CD4-positive, alpha-beta T cell treated with Interleukin-2 at 100 ng/mL for 4 hours (primary cell): ENCODE measurements at places on chromosomes 6 and 20.
A peak's percentile ranks its signal among the peaks of the same experiment; 100 is the strongest.

DNA sequence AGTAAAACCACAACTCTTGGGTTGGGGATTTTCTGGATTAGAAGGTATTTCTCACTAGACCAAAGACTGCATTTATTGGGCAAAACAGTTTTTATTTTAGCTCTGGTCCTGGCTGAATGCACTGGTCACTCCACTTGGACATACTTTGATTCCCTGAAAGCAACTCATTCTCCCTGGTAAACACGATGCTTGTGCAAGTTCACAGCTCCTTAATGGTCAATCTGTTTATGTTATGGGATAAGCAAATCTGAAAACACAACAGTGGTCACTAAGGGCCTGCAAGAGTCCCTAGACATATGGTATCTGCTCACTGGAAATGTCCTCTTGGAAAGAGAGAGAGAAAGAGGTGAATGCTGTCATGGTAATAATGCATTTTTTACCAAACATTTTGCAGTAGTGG lies 559.8 kb downstream of the CDH26 start:
- no peak for DNase-seq

GRCh38 chr6:112145080-112145573 lies 57.7 kb downstream of the FAM229B start:
- DNase-seq: no peak

- no peak for DNase-seq
Observed at GRCh38 chr6:35489995-35490791, 6.7 kb downstream of the TEAD3 start.

DNA sequence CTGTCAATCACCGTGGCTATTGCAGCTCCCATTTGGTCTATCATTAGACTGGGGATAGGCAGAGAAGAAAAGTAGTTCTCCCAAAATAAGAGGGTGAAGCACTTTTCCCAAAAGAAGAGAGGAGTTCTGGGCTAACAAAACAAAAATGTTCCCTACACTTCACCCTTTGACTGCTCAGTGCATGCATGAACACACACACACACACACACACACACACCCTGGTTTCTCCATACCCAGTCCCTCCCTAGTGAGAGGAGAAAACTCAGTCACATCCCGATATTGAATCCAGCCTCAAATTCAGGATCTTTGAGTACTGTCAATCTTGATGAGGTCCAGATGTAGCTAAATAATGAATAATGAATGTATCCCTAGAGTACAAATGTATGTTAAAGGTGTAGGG lies 4.6 kb upstream of the TBPL1 start:
- no peak for DNase-seq

- no peak for DNase-seq
Observed at GRCh38 chr6:101777646-101778045, 384.1 kb downstream of the GRIK2 start.

DNA sequence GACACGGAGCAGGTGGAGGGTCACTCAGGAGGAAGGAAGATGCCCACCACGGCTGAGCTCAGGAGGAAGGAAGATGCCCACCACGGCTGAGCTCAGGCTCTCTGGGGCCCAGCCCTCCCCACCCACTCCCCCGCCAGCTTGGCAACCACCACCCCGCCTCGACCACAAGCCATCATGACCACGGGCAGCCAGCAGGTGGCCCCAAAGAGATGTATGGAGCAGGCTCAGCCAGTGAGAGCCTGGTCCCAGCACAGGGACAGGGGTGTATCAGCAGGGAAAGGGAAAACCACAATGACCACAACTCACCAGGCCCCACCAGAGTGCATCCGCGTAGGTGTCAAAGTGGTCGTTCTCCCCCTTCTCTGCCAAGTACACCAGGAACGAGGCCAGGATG lies 30.4 kb downstream of the KCNQ2 start:
- peak; percentile 59 for DNase-seq

DNA sequence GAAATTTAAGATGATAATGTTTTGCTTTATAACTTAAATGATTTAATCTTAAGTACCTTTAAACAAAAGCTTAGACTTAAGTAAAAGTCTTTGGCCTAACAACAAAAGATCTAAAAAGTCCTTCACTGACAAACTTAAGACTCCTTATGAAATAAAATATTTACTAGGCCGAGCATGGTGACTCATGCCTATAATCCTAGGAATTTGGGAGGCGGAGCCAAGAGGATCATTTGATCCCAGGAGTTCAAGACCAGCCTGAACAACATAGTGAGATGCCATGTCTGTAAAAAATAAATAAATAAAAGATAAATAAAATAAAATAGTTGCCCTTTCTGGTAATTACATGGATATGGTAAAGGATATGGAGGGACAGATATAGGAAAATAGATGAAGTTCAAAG lies 12.4 kb downstream of the KATNA1 start:
- no peak for DNase-seq

GRCh38 chr6:152636609-152637295 lies 410 bp downstream of the SYNE1 start:
- DNase-seq: no peak

DNA sequence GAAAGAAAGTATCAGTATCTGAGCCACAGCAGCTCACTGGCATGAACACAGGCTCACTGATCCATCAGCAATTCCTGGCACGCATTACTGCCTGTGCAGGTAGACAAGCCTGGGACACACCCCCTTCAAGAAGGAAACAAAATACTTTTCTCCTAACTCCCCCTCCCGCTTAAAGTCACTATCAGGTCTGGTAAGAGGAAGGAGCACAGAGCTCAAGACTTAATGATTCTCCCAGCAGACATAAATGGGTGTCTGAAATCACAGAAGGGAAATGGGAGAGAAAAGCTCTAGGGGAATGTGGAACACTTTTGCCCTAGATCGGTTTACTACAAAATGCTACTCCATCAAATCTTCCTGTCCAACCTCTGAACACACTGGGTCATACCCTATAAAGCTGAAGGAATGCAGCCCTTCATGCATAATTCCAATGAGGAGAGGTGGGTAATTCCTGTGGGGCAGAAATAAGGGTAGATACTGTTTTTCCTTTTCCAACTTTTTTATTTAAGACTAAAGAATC lies at the start of gene ADGRF1:
ADGRF1 (minus strand) TSS at position 58 of the 517 bp plus-strand sequence. CDS start 13,271 bp downstream, outside the sequence.
- DNase-seq: no peak

GRCh38 chr6:96575359-96575758 lies 12.4 kb downstream of the FHL5 start:
- no peak for DNase-seq

- DNase-seq: no peak
Observed at GRCh38 chr6:134534708-134535149, 216.8 kb upstream of the SGK1 start.

- no peak for DNase-seq
Observed at GRCh38 chr20:61494763-61495575, 242.9 kb downstream of the CDH4 start.

DNA sequence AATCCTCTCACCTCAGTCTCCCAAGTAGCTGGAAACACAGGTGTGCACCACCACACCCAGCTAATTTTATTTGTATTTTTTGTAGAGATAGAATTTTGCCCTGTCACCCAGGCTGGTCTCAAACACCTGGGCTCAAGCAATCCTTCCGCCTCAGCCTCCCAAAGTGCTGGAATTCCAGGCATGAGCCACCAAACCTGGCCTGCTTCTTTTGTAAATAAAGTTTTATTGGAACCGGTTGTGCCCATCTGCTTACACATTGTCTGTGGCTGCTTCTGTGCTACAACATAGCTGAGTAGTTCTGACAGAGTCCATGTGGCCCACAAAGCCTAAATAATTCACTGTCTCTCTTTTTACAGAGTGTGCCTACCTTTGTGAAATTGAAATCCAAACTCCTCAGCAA lies 109.7 kb upstream of the NRSN1 start:
- no peak for DNase-seq
